ENCODE measurements at places on chromosomes 6 and 20.
A peak's percentile ranks its signal among the peaks of the same experiment; 100 is the strongest.

- no peak for DNase-seq
Measured at GRCh38 chr20:12053353-12053752, 135.7 kb downstream of the BTBD3 start.

- no peak for DNase-seq
Measured at GRCh38 chr6:41335943-41336342, 535 bp downstream of the NCR2 start.

DNA sequence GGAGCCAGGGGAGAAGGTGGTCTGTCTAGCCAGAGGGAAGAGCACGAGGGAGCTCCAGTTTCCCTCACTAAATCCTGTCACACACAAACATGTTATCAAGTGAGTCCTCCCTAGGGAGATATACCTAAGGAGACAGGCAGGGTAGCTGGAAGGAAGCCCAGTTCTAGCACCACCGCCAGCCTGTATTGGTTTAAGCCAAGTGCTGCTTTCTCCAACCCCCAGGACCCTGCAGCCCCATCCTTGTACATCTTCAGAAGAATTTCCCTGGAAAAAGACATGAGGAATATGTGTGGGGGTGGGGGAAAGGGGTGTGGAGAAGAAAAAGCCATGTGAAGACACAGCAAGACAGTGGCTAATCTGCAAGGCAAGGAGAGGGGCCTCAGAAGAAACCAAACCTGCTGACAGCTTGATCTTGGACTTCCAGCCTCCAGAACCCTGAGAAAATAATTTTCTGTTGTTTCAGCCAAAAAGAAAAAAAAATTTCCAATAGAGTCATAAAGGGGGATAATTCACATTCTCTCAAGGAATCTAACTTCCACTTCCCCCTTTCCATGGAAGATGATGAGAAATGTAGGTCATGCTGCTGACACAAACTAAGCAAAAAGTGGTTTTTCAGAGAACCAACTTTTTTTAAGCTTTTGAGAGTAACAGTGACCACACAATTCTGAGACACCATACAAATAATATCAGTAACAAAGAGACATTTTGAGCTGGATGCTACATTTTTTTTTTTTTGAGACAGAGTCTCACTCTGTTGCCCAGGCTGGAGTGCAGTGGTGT lies 103.2 kb upstream of the PRDM1 start:
- no peak for DNase-seq

DNA sequence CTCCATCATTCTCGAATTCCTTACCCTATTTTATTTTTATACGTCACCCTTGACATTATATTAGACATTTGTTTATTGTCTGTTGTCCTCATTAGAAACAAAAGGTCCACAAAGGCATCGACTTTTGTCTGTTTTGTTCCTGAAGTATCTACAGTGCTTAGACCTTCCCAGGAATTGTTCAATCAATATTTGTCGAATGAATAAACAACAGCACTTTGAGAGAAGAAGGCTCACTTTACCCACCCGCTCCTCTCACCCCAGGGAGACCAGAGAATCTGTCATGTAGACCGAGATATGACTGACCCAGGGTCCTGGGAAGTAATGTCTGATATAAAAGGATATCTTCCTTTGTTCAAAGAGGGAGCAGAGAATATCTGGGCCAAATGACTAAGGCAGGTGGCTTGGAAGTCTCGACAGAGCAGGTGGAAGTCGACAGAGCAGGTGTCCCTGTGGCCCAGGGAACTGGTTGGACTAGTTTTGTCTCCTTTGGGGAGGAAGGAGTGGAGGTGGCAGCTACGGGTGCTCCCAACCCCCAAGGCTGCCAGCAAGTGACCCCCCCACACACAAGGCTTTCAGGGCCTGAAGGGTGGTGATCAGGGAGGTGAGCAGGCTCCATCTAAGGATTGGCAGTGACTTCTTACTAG lies 14.8 kb upstream of the CHMP4B start:
- DNase-seq, result no peak

DNA sequence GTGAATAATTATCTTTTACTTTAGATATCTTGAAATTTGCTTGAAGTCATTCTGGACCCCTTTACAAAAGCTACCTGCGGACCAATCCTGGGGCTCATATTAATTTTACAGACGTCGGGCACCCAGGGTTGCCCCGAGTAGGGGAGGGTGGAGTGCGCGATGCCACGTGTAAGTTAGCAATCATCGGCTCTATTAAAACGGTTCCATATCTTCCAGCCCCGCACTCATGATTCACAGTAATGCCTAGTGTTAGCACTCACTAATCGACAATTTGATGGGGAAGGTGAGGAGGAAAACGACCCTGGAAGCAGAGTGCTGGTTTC lies 34.9 kb upstream of the TCF21 start:
- DNase-seq, result no peak

GRCh38 chr6:3026791-3027626 lies 27.3 kb downstream of the NQO2 start:
- no peak for DNase-seq

DNA sequence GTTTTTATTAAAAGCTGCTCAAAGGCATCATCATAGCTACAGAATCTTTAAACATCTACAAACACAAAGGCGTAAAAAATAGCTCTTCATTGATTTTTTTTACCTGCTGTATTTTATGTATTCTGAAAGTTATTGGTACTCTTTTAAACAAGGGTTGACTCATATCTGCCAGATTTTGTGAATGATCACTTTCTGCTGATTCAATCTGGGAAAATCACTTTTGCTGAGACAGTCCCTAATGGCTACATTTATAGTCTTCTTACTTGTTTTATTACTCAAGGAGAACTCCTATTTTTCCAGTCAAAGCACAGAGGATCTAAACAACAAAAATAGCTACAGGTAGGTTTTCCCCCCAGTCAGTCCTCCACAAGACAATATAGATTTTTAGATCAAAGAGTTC lies 739.0 kb downstream of the CBLN4 start:
- DNase-seq, result no peak

DNA sequence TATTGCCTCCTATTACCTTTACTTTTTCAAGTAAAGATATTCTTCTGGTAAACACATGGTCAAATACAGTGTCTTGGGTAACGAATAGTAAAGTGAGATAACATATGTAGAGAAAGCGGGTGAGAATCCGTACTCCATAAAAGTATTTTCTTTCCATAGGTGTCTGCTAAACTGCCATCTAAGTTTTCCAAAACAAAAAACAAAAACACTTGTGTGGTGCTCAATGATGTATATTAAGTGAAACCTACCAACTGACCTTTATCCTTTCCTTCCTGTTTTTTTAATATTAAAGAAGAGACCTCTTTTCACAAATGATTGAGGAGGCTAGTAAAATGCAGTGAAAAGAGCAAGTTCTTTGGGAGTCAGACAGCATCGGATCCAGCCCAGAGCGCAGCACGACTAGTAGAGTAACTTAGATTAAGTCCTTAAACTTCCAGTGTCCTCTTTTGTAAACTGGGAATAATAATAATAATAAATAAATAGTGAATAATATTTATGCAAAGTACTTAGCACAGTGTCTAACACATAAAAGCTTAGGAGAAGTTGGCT lies 437 bp upstream of the CDKAL1 start:
- DNase-seq, result no peak

GRCh38 chr6:33692760-33693158 lies 18.7 kb downstream of the UQCC2 start:
- DNase-seq, result peak; percentile 61

DNA sequence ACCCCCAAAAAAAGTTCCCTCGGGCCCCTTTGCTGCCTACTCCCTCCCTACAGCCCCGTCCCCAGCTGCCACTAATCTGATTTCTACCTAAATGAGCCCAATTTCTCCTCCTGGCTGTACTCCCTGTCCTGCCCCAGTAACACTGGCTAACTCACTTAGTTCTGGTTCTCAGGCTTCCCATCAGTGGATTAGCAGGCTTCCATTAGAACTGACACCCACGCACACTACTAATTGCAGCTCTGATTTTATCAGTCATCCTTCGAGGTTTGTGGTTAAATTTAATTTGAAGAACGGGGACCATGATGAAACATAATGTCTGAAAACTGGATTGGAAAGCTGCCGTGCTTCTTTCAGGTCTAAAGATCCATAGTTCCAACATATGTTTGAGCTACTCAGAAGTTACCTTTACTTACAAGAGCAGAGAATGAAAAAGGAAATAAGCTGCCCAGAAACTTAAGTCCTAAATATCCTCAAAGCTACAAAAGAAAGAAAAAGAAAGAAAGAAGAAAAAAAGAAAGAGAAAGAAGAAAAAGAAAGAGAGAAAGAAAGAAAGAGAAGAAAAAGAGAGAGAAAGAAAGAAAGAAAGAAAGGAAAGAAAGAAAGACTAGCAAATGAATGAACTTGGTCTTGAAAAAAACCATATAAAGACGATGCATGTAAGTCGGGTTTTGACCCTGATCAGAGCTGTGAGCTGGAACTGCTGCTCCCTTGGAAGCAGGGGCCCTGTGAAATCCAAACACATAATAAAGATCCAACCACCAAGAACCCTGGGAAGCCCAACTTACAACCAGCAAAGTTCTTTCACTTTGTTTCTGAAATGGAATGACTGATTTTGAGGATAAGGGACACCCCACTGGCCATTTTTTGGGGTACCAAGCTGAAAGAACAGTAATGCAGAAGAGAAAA lies 51.7 kb downstream of the CNKSR3 start:
- no peak for DNase-seq

DNA sequence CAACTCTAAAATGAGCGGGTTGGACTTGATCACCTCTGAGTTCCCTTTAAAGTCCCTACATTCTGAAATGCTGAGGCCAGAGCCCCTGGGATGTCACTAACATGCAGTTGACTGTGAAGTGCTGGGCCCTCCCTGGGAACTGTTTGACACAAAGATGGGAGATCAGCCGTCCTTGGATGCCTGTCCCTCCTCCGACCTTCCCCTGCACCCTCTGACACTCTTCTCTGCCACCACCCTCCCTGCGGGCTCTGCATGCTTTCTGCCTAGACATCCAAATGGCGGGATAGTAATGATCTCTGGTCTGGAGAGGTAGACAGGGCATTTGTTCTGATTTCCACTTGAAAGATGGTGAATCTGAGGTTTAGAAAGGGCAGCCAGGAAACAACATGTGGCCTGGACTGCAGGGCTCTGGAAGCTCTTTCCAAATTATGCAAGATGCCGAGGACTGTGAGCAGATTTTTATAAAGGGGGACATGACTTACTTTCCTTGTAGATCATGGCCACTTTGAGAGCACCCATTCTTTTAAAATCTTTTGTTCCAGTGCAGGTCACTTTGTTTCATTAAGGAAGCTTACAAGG lies 113.2 kb downstream of the ZDHHC14 start:
- no peak for DNase-seq

DNA sequence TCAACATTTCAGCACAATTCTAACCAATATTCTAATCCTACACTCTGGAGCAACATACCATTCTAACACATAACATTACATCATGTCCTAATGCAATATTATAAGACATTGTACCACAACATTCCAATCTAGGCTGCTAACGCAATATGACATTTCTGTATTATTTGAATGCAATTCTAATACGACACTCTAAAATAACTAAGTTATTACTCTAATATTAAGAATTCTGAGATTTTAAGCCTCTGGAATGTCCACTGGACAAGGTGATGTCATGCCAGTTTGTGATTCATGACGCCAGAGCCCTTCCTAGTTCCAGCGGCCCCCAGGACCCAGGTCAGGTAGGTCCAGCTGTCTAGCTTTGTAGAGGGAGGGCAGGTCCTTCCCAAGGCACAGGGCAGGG lies 69.7 kb upstream of the SIRPA start:
- DNase-seq, result no peak

DNA sequence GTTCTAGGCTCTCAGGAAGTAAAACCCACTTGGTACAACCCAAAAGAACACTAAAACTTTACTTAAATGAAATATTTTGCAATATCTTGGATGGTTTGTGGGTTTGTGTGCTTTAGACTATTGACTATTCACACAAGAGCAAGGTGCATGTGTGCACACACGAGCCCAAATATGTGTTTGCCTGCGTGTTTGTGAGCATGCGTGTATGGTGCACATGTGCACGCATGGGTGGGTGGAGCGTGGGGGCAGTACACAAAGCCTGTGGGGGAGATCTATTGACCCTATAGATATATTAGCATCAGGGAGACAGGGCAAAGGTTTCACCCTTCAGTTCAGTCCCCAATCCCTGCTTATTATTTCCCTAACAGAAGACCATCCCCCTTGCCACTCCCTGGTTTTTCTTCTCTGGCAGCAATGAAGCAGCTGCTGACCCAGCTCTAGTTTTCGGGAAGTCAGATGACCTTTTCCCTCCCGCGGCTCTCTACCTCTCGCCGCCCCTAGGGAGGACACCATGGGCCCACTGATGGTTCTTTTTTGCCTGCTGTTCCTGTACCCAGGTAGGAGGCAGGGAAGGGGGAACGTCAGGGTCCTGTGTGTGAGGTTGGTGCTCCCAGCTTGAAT lies at the start of gene C2:
TSS of gene C2 (plus strand) at position 476 of the 621 bp plus-strand sequence. CDS start at position 512, 36 bp downstream.
- DNase-seq, result no peak

- DNase-seq, result no peak
Measured at GRCh38 chr6:121516331-121516730, 80.9 kb downstream of the GJA1 start.

DNA sequence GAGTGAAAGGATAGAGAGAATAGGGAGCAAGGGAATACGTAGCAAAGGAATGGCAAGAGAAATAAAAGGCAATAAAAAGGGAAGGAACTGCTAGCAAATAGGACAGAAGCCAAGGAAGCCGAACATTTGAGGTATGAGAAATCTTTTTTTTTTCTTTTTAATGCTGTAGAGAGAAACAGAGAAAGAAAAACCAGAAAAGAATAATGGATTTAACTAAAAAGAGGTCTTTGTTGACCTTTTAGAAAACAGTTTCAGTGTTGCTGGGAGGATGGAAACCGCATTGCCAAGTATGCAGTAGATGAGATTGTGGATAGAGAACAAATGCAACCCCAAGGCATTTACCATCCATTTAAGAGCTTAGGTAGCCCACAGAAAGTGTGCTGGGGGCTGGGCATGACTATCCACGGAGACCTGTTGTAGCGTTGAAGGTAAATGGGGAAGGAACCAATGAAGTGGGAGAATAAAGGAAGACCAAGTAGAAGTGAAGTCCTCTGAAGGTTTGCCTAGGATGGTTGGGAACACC lies 23.3 kb upstream of the C6orf62 start:
- DNase-seq, result no peak

DNA sequence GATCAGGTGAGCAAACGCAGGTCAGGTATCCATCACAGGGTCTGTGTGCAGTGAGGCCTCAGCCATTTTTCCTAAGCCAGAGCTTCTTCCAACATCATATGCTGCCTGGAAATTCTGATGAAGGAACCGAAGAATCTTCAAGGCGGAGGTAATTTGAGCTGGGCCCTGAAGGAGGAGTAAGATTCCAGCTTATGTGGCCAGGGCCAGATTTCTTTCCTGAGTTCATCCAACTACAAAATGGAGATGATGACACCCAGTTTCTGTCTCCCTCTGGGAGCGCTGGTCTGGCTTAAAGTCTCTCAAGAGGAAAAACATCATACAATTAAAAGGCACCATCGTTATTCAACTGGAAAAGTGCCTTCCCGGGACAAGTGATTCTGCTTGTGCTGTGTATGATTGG lies 6.9 kb upstream of the MANBAL start:
- no peak for DNase-seq

GRCh38 chr6:89118931-89119330 lies 1.1 kb upstream of the SRSF12 start:
- DNase-seq, result no peak

- DNase-seq, result no peak
Measured at GRCh38 chr6:40319124-40319523, 268.0 kb downstream of the LRFN2 start.
